NCI-H1930 (cell line): ENCODE measurements at places on chromosomes 4 and X.

DNA sequence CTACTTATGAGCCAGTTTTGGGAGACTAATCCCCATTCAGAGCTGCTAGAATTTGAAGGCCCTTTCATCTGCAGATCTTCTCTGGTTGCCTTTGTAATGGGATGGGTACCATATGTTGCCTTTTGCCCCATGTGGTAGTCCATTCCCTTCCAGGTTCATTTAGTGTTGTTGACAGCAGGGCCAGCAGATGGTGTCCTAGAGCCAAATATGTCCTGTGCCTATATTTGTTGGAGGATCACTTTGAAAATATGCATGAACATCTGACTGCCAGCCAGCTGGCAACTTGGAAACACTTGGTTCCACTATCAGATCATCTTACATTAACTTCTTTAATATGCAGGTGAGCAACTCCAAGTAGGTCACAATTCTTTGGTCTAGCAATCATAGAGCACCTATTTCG lies 30.4 kb downstream of the CFAP299 start:
- peak; percentile 34 for DNase-seq

GRCh38 chr4:98474408-98474844 lies 184.0 kb downstream of the TSPAN5 start:
- no peak for DNase-seq

DNA sequence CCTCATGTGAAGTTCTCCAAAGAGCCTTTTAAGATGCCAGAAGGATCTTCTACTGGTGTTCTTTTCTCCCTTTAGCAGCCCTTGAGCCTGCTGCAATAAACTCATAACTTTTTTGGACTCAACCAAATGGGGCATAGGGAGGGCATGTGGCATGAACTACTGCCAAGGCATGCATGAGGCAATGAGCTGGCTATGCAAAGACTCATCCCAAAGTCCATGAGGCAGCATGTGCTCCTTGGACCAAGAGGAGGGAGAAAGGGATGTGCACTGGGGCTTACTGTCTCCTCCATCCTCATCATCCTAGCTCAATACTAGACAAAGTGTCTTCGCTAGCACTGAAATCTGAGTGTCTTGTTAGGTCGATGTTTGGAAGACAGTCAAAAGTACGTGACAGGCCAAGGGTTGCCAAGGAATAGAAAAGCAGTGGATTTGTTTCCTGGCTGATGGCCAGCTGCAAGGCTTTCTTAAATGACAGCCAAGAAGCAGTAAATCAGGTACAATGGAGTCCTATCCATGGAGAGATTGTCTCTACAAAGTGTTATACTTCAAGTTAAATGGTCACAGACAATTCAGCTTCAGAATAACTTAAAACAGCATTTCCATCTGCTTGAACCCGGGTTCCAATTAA lies 44.5 kb upstream of the ATXN3L start:
- no peak for DNase-seq

DNA sequence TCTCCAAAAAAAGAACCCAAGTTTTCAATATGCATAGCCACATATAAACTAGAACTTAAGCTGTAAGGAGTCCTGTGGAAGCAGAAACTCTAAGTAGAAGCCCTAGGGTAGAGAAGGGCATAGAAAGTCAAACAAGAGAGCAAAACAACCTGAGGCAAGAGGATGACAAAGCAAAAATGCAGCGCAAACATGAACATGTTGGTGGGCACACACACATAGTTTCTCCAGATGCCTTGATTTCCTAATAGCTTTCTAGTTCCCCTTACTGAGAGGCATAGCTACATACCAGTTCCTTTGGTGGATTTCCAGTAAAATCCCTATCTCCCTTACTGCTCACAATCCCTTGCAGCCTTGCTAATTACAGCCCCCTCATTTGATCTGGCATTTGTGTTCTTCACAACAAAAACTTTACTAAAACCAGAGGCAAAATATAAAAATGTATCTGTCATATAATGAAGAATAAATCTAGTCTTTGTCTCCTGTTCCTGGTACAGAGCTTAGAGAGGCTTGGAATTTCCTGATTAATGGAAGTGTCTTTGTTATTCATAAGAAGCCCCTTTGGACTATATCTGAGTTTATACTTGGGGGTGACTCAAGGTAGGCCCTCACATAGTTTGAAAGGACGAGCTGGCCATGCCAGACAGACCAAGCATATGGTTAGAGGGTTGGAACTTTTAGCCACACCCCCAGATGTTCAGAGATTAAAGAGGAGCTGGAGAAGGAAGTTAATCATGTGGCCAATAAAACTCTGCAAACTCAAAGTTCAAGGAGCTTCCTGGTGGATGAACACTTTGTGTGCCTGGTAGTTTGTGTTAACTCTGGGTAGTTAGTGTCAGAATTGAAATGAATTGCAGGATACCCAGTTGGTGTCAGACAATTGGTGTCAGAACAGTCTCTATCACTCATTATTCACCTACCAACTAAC lies 52.7 kb upstream of the ZCCHC13 start:
- no peak for DNase-seq

- DNase-seq = no peak
Measured at GRCh38 chr4:128737098-128737513, 72.4 kb upstream of the JADE1 start.

GRCh38 chr4:110730318-110730717 lies 107.4 kb upstream of the PITX2 start:
- DNase-seq = no peak

GRCh38 chrX:11381464-11381863 lies 88.3 kb downstream of the AMELX start:
- DNase-seq = peak; percentile 24

DNA sequence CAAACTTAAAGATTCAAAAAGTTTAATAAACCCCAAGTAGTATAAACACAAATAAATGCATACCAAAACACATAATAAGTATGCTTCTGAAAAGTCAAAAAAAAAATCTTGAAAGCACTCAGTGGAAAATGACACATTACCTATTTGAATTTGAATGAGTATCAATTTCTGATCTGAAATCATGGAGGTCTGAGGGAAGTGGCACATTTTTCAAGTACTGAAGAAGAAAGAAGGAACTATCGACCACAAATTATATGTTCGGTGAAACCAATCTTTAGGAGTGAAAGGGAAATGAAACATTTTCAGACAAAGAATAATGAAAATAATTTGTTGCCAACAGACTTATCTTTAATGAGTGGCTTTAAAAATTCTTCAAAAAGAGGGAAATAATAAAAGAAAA lies 12.1 kb upstream of the F9 start:
- no peak for DNase-seq

GRCh38 chrX:154329294-154329693 lies 33.7 kb downstream of the TKTL1 start:
- no peak for DNase-seq

DNA sequence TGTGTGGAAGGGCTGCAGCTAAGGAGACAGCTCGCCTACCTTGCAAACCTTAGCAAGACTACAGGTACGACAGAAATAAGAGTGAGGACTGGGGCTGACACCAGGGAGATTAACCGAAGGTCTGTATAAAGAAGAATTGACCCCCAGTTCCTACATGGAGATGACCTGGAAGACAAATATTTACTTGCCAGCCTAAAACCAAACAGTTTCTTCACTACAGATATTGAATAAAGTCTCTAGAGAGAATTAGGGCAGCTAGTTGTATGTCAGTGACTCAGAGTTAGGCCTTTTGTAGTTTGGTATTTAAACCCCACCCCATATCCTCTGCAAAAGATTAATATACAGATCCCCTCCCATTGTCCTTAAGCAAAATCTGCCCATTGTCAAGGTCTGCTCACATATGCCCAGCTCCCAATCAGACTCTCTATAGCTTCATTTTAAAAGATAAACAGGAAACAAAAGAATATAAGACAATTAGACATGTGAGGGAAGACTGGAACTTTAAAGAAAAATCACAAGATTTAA lies 28.1 kb upstream of the FRMPD3 start:
- DNase-seq = no peak

- no peak for DNase-seq
Measured at GRCh38 chrX:110043506-110043905, 40.6 kb downstream of the TMEM164 start.

DNA sequence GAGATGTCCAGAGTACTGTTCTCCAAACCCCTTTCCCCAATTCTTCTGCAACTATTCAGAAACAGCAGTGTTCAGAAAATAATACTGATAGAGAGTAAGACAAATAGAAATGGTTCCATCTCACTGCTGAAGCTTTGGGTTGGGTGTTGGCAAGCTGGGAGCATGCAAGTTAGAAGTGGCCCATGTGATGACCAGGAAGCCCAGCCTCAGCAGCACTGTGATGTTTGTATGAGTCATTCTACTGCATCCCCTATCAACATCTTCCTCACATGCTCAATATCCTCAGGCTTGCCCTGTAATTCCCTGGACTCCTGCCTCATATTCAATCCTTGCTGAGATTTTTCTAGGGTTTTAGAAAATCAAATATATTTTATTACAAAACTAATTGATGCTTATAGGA lies 96.5 kb downstream of the CHRDL1 start:
- no peak for DNase-seq

- DNase-seq = no peak
Measured at GRCh38 chr4:112546476-112546875, 30.5 kb upstream of the NEUROG2 start.

DNA sequence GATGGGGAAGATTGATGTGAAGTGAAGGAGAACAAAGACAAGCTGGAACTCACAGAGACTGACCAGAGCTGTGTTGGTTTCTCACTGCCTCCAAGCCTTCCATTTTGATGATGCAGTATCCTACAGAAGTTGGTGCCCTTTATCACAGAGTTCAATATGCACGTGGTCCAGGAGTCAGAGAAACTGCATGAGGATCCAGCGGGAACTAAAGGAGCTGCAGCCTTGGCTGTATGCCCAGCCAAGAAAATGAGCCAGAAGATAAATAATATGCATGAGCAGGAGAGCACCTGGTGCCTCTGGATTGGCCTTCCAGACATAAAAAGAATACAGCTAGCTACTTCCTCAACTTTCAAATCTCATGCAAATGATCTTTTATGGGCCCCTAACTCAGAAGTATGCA lies 44.3 kb upstream of the DCLK2 start:
- no peak for DNase-seq

GRCh38 chr4:184596617-184597185 lies 52.5 kb downstream of the CASP3 start:
- DNase-seq = no peak

- DNase-seq = no peak
Measured at GRCh38 chrX:68462653-68463052, 29.4 kb upstream of the OPHN1 start.

- no peak for DNase-seq
Measured at GRCh38 chr4:11021333-11021732, 336.8 kb upstream of the CLNK start.

DNA sequence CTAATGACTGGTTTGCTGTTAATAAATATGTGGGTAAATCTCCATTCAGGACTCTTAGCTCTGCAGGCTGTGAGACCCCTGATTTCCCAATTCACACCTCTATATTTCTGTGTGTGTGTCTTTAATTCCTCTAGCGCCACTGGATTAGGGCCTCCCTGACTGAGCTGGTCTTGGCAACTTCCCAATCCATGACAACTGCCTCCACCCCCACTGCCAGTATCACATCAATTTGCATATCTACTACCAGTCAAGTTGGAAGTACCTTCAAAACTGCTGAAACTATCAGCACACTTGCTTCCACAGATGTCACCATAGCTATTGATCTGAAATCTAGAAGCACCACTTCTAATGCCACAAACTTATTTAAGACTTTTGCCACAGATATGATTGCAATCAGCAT lies 27.6 kb downstream of the OPRPN start:
- no peak for DNase-seq

- no peak for DNase-seq
Measured at GRCh38 chr4:57360681-57361080, 250.5 kb upstream of the IGFBP7 start.

- no peak for DNase-seq
Measured at GRCh38 chr4:109559625-109559982, 442 bp upstream of the MCUB start.

- no peak for DNase-seq
Measured at GRCh38 chrX:121307449-121307848, 260.0 kb downstream of the GLUD2 start.

- DNase-seq = no peak
Measured at GRCh38 chrX:115098897-115099296, 81.5 kb upstream of the IL13RA2 start.

GRCh38 chr4:7802093-7802726 lies 137.5 kb downstream of the AFAP1 start:
- peak; percentile 46 for DNase-seq

GRCh38 chr4:118834070-118834469 lies 1.9 kb downstream of the SEC24D start:
- no peak for DNase-seq

DNA sequence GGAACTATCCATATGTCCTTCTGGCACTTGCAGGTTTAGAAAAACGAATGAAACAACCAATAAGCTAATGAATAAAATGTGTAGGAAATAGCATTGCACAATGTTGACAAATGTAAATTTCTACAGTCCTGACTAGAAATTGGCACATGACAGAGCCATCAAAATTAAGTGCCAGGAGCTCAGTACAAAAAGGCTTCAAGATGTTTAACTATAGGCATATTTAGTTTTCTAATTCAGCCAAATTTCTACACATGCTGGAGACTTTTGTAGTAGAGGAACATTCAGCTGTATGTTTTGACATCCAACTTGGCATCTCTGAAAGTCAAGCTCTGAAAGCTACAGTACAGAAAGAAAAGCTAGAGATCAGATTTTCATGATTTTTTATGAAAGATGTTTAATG lies 1999.4 kb upstream of the AGA start:
- no peak for DNase-seq

GRCh38 chrX:17519358-17519757 lies 144.4 kb downstream of the NHS start:
- no peak for DNase-seq

DNA sequence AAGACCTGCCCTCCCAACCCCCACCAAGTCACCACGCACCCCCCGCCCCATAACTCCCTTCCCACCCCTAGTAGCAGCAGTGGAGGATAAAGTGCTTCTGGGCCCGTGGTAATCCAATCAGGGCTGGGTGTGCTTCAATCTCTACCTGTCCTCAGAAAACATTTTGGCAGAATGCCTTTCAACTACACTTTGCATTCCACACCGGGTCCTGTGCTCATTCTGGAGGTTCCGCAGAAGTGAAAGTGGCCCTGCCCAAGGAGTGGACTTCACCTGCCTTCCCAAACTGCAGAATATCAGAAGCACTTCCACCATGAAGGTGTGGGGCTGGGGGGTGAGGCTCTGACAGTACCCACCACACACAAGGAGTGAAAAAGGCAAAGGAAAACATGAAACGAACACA lies 322.3 kb downstream of the DHX15 start:
- DNase-seq = no peak

DNA sequence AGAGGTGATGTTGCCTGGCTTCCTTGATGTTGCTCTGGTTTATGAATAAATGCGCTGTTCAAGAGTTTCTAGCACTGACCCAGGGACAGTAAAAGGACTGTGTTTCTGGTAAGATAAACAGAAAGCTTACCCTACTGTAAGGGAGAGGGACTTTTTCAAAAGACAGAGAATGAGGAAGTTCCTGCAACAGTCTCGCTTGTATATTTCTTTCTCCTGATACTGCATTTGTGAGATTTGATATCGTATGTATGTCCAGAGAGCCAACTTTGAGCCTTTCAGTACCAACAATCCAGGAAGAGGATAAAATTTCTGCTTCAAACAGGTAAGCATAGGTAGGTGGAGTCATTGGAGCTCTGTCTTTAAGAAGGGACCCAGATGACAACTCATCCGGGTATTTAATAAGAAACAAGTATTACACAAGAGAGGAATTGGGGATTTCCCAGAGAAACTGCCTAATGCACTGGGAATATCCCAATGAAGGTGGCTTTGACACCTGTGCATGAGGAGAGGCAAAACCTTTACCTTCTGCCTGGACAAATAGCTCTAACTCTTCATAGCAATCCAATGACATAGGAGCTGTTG lies 773 bp downstream of the DAPP1 start:
- DNase-seq = no peak

- DNase-seq = no peak
Measured at GRCh38 chr4:9845791-9846493, 64.5 kb downstream of the DRD5 start.

GRCh38 chrX:150828785-150829184 lies 69.7 kb downstream of the CD99L2 start:
- DNase-seq = no peak
